Muscle of leg (tissue), 16 donors: ENCODE measurements at places on chromosomes 3 and 15.
A peak's percentile ranks its signal among the peaks of the same experiment; 100 is the strongest.

DNA sequence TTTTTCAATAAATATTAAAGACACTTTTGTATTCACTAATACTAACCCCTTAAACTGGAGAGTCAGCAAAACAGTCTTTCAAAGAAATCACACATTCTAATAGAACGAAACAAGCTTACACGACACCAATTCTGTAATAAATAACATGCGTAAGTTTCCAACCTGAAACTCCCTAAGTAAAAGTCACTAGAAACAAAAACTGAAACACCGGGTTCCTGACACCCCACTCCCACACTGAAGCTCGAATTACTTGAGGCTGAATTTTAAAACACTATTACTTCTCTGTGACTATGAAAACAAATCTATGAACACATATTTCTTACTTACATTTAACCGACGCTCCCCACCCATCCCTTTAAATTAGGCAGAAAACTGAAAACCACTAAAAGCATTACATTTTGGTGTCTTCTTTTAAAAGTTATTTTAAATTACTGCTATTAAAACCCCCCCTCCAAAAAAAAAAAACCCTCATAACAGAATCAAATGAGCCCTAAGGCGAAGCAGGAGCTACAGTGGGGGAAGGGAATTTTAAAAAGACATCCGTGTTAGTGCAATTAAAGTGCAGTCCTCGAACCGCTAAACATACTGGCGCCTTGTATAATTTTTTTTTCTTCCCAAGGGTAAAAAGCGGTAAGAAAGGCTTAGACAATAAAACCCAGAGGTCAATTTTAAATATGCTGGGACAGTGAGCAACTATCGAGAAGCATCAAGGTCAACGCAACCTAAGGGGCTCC is 878 bp downstream of the SPPL2A start:
- DNase-seq: peak; percentile 66

DNA sequence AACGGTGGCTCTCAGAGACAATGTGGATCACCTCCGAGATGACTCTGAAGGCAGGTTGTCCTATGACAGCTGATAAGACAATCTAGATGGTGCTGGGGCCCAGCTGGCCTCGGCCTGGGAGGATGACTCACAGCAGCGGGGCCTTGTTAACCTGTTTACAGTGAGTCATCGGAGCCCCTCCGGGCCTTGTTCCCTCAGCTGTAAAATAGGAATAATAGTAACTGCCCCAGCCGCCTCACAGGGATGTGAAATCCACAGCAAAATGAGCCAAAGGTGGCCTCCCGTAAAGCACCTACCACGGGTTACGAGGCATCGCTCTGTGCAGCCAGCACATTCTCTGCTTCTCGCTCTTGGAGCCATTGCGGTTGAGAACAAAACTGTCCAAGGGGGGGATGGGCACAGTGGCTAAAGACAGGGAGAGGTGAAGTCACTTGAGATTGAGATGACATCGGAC is 88.6 kb upstream of the RASGRF1 start:
- DNase-seq: no peak

GRCh38 chr15:38019066-38019465 is 84.6 kb downstream of the TMCO5A start:
- DNase-seq: no peak

- no peak for DNase-seq
Observed at GRCh38 chr15:81071120-81071519, 63.0 kb upstream of the CFAP161 start.

DNA sequence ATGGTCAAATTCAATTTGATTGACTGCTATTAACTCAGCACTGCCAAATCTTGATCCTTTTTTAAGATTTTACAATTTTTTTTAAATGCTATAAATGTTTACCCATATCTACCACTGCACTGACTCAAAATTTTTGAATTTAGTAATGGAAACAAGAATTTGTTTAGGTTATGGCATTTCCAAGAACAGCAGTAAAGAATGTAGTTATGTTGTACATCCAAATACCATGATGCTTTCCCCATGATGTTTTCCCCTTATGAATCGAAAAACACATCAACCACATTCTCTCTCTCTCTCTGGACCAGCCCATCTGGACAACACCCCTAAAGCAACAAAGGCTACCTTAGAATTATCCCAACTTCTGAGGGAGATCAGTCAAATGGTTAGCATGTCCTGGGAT is 14.2 kb downstream of the CHRM5 start:
- DNase-seq: peak; percentile 39

DNA sequence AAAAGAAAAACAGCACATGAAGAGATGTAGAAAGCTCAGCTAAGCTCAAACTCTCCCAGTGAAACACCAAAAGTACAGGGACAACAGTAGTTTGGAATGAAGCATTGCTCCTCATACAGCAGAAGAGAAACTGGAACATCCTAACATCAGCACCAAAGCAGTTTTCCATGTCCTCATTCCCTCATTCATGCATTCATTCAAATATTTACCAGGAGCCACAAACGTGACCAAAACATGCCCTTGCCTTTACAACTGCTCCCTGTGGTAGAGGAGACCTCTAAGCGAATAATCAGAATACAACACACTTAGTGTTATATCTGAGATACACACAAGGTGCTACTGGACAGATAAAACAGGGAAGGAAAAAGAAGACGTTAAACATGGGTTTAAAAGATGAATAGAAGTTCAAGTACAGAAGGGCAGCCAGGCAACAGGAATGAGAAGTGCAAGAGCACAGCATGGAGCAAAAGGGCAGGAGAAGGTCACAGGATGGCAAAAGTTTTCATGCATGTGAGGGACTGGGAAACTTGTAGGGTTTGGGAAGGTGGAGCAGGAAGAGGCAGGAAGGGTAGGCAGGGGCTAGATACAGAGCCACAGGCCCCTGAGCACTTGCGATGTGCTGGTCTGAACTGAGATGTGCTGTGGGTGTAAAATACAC is 58.5 kb upstream of the LMCD1 start:
- DNase-seq: peak; percentile 35

DNA sequence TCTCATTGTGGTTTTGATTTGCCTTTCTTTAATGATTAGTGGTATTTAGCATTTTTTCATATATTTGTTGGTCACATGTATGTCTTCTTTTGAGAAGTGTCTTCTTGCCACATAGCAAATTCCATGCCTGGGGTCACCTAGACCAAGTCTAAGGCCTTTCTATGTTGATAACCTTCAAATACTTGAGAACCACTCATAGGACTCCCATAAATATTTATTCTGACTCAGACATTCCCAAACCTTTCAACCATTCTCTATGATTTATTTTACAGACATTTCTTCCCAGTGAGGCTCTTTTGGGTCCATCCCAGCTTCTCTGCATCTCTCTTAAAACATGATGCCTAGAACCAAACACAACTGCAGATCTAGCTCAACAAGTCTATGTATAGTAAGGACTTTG is 69.2 kb downstream of the ATP8B4 start:
- DNase-seq: no peak

- peak; percentile 83 for DNase-seq
Observed at GRCh38 chr3:48662753-48663488, at the start of gene CELSR3. TSS of gene CELSR3 (minus strand) at chr3:48662886. CDS start at chr3:48662634, 252 bp downstream.

DNA sequence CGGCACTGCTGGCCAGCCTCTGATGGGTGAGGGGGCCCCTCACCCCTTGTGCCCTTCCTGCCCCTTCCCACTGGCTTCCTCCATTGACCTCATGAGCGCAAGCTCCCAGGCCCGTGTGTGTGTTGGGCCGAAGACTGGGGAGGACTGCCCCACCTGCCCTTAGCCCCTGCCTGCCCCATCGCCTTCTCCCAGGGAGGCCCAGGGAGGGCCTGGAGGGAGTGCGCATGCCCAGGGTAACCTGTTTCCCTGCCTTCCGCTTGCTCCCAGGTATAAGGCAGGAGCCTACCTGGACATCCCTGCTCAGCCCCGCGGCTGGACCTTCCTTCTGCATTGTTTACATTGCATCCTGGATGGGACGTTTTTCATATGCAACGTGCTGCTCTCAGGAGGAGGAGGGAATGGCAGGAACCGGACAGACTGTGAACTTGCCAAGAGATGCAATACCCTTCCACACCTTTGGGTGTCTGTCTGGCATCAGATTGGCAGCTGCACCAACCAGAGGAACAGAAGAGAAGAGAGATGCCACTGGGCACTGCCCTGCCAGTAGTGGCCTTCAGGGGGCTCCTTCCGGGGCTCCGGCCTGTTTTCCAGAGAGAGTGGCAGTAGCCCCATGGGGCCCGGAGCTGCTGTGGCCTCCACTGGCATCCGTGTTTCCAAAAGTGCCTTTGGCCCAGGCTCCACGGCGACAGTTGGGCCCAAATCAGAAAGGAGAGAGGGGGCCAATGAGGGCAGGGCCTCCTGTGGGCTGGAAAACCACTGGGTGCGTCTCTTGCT is 8.8 kb downstream of the DLL4 start:
- DNase-seq: no peak

DNA sequence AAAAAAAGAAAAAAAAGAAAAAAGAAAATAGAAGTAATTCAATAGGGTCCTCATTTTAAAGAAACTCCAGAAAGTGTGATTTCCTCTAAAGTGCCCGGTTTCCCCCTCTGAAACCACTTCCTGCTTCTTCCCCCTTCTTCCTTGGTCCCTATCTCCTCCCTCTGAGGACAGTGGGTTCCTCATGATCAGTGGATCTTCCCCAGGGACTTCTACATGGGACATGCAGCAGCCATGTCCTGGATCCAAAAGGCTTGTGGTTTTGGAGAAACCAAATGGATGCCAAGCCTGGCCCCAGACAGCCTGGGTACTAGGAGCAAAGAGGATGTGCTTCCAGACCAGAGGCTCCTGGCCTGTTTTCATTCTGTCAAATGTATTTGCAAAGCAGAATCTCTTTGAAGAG is 26.6 kb upstream of the SMAD6 start:
- DNase-seq: no peak

GRCh38 chr15:91496754-91497691 is 356.5 kb upstream of the SLCO3A1 start:
- no peak for DNase-seq

DNA sequence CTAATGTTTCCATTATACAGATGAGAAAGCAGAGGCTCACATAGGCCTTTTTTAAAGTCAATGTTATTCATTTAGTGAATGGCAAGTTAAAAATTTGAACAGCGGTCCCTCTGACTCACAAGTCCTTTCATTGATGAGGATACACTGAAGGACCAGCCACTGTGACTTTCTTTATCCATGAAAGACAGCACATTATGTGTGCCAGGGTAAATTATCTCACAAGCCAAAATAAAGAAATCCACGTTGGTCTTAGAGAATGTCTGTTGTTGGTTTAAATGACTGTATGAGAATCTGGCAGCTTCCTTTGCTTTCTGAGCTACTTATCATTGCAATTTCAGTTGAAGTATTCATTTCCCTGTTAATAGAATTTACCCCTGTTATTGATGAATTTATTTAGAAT is 485.1 kb downstream of the TBL1XR1 start:
- DNase-seq: no peak

GRCh38 chr3:194003114-194004057 is 132.6 kb upstream of the HES1 start:
- DNase-seq: peak; percentile 91

- DNase-seq: no peak
Observed at GRCh38 chr3:123683505-123684154, 98.8 kb upstream of the HACD2 start.
